Stimulated activated CD4-positive, alpha-beta T cell treated with anti-CD3 and anti-CD28 coated beads, TNF-alpha, amount 100 ng/mL, for 1 hour (primary cell): ENCODE measurements at places on chromosomes 1 and 21.

DNA sequence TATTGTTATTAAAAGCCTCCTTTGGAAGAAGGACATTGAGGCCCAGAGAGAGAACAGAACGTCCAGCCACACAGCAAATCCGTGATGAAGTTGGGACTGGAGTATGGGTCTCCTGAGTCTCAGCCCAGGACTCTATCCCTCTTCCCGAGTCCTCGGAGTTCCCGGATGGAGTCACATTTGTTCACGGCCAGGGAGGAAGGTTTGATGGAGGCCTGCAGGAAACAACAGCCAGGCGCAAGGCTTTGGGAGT lies 357 bp upstream of the TXLNA start:
- no peak for DNase-seq

DNA sequence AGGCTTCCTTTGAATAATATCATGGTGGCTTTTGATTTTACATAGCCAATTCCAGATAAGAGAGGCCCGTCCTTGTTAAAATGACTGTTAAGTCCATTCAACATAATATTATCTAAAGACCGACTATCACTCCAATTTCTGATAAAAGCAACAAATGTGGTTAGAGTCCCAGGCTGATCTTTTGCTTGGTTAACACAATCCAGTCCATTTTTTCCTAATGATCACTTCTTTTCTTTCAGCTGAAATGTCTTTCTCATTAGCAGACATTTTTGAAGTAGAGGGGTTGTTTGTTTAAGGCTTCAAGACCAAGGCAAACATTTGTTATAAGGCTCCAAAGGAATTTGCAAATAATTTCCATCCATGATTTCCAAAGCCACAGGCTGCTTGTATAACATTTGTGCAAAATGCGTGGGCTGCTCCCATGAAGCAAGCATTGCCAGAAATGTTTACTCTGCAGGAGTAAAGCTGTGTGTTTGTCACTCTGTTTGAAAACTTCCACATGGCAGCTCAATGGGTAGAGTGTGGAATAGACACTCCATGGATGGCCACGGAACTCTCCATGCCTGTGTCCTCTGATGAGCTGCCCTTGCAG lies 111.5 kb downstream of the PSMG1 start:
- no peak for DNase-seq

DNA sequence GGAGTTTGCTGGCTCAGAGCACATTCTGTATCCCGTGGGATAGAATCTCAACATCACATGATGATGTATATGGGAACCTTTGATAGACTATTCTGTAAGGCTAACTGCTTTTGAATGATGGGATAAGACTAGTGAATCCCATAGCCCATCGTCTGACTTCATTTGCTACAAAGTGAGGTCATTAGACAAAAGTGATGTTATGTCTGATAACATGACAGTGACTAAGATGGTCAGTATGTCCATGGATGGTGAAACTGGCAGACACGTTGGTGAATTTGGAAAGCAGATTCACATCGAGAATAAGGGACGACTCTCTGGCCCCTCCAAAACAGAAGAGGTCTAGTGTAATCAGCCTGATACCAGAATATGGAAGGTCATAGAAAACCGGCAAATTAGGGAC lies 108.4 kb downstream of the HHAT start:
- DNase-seq = no peak

GRCh38 chr21:34198231-34199120 lies 125.1 kb downstream of the MRPS6 start:
- no peak for DNase-seq

DNA sequence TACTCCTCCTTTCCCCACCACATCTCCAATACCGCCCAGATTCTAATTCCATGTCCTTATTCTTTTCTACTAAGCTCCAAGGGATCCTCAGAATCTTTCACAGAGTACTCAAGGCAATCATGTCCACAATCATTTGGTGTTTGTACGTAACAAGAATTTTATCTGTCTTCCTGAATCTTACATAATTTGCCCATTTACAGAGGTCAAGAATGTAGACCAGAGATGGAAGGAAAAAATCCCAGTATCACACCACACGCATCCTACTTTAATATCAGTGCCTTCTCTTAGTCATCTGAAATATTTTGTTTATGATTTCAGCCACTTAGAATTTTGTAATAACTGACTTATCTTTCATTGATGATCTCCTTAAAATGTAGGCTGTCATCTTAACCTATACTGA lies 366.0 kb upstream of the LRRC7 start:
- no peak for DNase-seq

DNA sequence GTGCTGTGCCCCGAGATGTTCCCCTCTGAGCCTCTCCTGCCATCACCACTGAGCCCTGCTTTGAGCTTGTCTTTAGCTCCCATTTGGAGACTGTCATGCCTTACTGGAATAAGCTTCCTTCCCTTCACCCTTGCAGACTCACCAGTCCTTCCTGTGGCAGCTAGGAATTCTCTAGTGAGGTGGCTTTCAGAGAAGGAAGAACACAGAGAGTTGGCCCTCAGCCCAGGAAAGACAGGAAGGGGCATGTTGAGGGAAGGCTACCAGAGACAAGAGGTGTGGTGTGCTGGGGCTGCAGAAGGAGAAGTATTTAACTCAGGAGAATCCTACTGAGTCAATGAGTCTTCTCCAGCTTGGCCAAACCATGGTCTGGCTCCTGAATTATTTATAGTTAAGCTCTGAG lies 76.3 kb downstream of the UCK2 start:
- no peak for DNase-seq

- DNase-seq = no peak
Observed at GRCh38 chr1:196372896-196373536, 235.2 kb downstream of the KCNT2 start.

- no peak for DNase-seq
Observed at GRCh38 chr1:248009681-248010080, 3.8 kb upstream of the OR2L5 start.

DNA sequence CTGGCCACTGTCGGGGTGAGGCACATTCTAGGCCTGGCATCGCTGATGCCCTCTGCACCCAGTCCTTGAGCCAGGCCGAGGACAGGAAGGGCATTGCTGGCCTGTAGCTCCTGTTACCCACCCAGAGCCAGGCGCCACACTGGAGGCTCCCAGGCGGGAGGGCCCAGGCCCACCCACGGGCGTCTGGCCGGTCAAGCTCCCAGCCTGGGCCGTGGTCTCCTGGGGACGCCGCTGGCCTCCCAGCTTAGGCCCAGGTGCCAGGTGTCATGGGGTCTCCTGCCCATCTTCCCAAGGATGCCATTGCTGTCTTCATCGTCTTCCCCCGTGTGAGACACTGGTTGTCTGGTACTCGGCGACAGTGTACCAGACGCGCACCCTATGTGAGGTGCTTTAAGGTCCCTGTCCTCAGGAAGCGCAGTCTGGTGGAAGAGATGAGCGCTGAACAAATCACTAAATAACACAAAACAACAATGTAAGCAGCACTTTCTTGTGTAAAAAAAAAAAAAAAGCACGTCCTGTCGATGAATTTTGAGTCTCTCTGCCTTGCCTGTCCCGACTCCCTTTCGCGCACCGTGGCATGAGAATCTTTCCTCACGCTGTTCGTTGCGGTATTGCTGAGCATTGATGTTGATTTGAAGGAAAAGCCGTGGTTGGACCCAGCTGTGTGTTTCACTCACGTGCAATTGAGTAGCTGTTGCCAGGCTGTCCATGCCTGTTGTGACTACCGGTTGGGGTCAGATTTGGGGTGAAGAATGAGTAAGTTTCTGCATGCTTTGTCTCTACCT lies 27.0 kb upstream of the TRAPPC10 start:
- no peak for DNase-seq

- DNase-seq = no peak
Observed at GRCh38 chr1:228783418-228784040, 48.2 kb downstream of the RHOU start.

- DNase-seq = no peak
Observed at GRCh38 chr1:68503085-68503484, 6.2 kb upstream of the DEPDC1 start.

DNA sequence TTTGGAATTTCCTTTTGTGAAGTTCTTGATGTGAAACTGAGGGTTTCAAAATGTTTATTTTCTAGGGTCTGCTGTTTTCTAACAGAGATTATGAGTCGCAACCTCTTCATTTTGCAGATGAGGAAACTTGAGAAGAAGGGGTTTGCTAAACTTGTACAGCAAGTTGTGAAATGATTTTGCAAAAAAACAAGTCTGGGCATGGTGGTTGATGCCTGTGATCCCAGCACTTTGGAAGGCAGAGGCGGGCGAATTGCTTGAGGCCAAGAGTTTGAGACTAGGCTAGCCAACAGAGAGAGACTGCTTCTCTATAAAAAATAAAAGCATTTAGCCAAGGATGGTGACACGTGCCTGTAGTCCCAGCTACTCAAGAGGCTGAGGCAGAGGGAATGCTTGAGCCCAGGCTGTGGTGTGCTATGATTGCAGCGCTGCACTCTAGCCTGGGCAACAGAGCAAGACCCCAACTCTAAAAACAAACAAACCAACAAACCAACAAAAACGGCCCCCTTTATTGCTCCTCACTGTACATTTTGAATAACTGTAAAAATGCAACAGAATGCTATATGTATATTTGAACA lies 9.9 kb downstream of the TRIM67 start:
- DNase-seq = no peak

DNA sequence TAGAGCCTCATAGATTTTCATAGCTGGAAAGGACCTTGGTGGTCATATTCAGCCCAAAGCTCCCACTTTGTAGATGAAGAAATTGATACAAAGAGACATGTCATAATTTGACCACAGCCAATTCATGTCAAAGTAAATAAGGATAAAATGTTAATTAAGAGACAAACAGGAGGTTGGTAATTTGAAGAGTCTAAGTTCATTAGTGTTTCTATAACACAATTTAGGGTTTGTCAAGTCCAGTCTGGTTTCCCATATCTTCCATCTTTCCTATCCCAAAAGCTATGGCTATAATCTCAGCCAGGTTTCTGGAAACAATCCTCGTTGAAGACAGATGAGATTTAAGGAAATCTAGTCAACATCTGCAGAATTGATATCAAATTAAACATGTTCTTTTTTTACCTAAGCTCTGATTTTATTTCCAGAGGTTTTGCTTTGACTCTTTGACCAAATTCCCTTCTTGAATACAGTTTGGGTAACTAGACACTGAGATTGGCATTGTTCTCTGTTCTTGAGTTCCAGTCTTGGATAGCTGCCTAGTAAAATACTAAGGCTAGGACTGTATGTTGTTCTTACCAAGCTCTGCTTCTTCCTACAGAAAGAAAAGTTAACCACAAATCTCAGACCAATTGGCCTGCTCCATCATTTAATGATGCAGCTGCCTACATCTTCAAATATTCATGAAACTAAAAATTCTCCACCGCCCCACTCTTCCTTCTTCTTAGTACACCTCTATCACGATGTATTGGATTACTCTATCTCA lies 62.0 kb downstream of the SLC44A5 start:
- DNase-seq = no peak

- no peak for DNase-seq
Observed at GRCh38 chr1:7552402-7552801, 218.7 kb upstream of the VAMP3 start.

DNA sequence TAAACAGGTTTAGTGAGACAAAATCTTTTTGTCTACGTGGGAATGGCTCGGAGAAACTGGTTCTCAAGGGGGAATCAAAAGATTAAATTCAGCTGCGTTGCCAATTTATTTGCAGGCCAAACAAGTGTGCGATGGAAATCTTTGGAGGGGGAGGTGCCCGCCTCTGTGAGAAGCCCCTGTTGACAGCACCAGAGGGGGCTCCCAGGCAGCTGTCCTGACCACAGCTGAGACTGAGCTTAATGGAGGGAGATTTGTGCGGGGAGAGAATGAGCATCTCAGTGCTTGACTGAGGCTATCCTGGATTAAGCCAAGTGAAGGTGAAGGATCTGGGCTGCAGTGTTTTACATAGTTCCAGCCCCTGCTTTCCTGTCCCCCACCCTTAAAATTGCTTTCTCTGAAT lies 169.7 kb downstream of the ATG4C start:
- DNase-seq = no peak

GRCh38 chr21:32463367-32463766 lies 50.9 kb downstream of the EVA1C start:
- no peak for DNase-seq

- no peak for DNase-seq
Observed at GRCh38 chr1:239956263-239956662, 135.4 kb upstream of the FMN2 start.

DNA sequence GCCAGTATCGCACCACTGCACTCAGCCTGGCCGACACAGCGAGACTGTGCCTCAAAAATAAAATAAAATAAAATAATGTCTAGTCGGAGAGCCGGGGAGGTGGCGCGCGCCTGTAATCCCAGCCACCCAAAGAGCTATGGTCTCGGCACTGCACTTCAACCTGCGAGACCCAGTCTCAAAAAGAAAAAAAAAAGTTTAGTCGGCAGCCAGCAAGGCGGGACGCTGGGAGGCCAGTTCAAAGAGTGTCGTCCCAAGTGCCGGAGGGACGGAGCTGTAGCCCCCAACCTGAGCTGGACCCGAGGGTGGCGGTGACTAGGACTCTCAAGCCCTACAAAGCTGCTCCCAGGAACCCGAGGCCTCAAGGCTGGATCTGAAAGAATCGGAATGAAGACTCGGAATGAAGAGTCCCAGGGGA lies 632 bp upstream of the FALEC start:
- no peak for DNase-seq

DNA sequence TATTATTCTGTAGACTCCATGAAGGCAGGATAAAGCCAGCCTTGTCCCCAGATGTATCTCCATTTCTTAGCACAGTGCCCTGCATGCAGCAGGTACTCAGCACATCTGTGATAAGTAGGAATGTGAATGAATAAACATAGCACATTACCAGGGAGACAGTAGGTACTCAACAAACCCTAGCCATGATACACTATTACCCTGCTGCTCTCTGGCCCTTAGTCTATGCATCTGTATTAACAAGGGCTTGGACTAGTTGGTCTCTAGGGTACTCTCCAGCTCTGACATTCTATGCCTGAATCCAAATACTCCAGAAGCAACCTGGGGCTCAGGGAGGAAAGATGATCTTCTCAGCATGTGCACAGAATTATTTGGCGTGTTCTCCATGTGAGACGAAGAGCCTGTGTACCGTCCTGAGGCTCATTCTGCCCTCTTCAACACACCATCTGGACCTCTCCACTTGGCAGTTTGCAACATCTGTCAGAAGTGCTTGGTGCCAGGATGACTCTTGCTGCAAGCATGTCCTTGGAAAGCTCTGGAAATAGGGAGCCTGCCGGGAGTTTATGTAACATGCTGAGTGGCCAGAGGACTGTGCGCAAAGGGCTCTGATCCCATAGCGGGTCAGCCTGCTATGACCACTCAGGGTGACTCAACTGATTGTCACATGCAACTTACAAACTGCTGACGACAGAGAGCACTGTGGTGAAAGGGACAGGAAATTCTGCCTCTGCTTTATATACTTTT lies 228.2 kb upstream of the USP24 start:
- DNase-seq = no peak

GRCh38 chr1:19387045-19387467 lies 74.9 kb downstream of the SLC66A1 start:
- no peak for DNase-seq
